ENCODE measurements at places on chromosomes 3 and 15. TPM values are rescaled to one million over a fixed set of nuclear protein-coding genes. Genes with fewer than 3 reads are reported as not detected.

EXD1 gene
- total RNA-seq: not detected

GATA2 gene
- total RNA-seq: 1.3 TPM

NPAP1 gene
- 0.05 TPM for total RNA-seq

GOLGA8T gene
- 0.30 TPM for total RNA-seq

ZBTB47 gene
- 5.0 TPM for total RNA-seq

KBTBD13 gene
- not detected for total RNA-seq

CPN2 gene
- 159 TPM for total RNA-seq

LRTM1 gene
- not detected for total RNA-seq

SH2D7 gene
- not detected for total RNA-seq

KBTBD12 gene
- 0.05 TPM for total RNA-seq

RARRES1 gene
- 1.3 TPM for total RNA-seq
